ENCODE measurements at places on chromosomes 7 and 10.
A peak's percentile ranks its signal among the peaks of the same experiment; 100 is the strongest.

- no peak for DNase-seq
Observed at GRCh38 chr7:68820321-68820720, 778.0 kb upstream of the AUTS2 start.

DNA sequence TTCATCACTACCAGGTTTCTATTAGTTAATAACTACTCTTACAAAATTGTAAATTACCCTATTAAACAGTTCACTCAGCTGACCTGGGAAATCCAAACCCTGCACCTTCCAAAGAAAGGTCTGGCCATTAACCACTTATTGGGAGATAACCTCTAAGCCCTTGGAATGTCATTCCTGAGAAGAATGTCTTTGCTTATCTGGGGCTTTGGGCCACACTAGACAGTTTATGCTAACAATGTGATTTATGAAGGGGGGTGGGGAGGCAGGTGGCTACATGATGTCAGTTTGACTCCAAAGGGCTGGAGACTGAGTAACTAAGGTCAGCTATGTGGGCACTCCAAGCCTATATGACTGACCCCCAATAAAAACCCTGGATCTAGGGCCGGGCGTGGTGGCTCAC, 50.7 kb downstream of the AKR1D1 start:
- DNase-seq: no peak

DNA sequence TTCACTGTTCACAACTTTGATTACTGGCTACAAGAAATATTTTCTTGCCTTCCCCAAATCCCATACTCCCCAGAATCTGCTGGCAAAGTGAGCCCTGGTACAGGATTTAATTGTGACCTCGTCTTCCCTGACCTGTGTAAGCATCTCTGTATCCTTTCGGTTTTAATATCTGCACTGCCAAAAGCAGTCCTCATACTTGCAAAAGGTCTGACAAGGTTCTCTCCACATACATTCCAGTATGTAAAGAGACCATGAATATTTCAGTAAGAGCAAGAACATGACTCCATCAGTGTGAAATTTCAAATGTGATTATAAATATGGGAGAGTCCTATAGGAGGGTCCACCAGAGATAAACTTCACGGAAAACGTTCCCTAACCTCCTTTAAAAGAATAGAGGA, 134.0 kb upstream of the TCF7L2 start:
- no peak for DNase-seq

DNA sequence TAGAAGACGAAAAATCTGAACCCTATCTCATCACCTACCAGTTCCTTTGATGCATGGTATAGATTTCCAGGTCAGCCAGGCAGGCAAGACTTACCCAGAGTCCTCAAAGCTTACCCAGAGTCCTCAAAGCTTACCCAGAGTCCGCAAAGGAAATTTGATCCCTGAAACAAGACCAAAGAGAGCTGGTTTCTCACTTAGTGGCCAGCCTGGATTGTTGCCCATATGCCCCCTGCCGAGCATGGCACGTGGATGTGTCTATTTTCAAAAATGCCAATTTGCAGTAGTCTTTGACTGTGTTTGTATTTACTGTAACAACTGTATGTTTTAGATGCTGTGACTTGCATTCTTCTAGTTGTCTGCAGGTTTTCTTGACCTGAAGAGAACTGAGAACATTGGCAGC, 120.2 kb upstream of the STARD3NL start:
- DNase-seq: no peak

- DNase-seq: peak; percentile 32
Observed at GRCh38 chr10:117226813-117227451, 14.0 kb upstream of the SLC18A2 start.

GRCh38 chr10:101833466-101833865, 10.1 kb downstream of the KCNIP2 start:
- DNase-seq: no peak

DNA sequence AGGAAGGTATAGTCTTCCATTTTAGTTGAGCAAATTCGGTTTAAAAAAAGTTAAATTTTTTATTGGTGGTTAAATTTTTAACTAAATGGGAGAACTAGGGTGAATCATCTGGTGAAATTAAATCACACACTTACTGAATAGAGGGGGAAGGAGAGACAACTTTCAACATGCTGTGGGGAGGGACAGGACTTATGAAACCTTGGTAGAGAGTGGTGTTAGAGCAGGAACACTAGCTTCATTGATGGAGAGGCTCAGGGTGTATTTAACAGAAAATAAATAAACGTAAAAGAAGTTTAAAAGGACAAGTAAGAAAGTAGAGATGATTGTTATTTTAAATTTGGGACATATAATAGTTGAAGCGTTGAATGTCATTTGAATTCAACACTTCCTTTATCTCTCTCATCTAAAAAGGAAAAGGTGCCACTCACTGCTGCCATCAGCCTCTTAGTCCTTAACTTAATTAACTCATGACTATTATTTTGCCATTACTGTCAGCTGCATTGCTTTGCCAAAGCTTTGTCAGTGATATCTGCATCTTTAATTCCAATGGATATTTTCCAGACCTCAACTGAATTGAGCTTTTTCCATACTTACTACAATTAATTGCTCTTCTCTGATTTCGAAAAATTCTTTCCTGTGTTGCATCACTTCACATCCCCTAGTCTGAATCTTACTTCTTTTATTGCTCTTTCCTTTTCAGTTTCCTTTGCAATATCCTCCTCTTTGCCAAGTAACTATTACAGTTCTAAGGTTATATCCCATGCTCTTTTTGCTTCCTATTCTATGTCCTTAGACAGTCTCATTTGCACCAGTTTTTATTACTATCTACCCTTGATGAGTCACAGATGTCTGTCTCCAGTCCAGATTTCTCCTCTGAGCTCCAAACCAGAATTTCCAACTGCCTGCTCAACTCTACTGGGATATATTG, 71.7 kb downstream of the GNAT3 start:
- DNase-seq: peak; percentile 86

DNA sequence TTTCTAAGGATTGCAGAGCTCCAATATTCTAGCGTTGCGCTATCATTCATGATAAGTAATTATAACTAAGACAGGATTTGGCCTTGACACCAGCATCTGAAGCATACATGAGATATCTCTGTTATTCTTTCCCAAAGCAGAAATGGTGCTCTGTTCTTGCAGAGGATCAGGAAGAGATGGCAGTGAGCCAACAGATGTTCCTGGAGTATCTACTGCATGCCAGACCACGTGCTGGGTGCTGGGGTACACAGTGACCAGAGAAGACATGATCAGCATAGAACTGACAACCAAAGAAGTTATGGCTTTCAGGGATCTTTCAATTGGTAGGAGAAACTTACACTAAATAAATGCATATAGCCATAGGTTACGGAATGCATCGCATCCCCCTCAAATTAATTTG, 63.7 kb upstream of the PLXNA4 start:
- no peak for DNase-seq

GRCh38 chr10:101839416-101840063, 4.1 kb downstream of the KCNIP2 start:
- DNase-seq: no peak

GRCh38 chr10:15719049-15719898, 448 bp downstream of the ITGA8 start:
- DNase-seq: no peak

All from fibroblast of skin of right quadriceps (primary cell).